Activated naive CD4-positive, alpha-beta T cell treated with anti-CD3 and anti-CD28 coated beads, Interleukin-2, amount 10 ng/mL, durations not matched to agents 7 days and 5 days (primary cell): ENCODE measurements at places on chromosomes 2 and 18.

- no peak overlapping the region for H3K27ac ChIP-seq
- H3K36me3 ChIP-seq, result no peaks in the 10 kb centered on the region
- peaks cover 27% of the 10 kb centered on the region for H3K4me1 ChIP-seq
Measured at GRCh38 chr18:48800876-48801727, 149.7 kb downstream of the SMAD7 start.

DNA sequence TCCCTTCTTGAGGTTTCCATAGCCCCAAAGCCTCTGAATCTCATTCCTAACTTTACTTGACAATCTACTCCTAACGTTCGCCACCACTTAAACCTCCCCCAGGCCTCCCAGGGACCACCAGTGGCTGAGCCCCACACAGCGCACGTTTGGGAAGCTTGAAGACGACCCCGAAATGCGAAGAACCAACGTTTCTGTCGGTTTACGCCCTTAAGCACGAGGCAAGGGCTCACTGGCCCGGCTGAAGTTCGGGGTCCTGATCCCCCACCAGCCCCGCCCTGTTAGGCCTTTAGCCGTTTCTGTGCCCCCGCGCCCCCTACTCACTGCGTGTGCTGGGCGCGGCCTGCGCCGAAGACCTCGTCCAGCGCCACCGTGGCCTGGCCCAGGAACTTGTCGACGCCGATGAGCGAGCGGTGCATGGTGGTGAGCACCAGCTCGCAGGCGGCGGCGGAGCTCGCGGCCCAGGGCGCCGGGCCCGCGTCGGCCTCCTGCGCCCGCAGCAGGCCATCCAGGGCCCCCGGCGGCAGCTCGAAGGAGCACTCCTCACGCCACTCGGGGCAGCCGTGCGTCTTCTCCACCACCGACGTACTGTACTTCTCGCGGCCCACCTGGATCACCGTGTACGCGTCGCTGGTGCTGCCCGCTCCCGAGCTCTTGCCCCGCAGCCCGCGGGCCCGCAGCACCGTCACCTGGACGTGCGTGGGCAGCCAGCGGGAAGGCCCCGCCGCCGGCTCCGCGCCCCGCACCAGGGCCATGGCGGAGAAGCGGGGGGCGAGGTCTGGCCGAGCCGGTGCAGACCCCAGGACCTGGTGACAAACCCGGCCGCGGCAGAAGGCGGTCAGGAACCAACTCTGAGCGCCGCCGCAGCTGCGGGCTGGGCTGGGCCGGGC, 479 bp downstream of the RAB11FIP5 start:
- H3K36me3 ChIP-seq, result no peaks in the 10 kb centered on the region
- H3K4me1 ChIP-seq, result peaks cover 29% of the 10 kb centered on the region
- DNase-seq, result peak; percentile 49
- no peak overlapping the region for H3K27ac ChIP-seq
- H3K27me3 ChIP-seq, result peaks cover 57% of the 10 kb centered on the region

DNA sequence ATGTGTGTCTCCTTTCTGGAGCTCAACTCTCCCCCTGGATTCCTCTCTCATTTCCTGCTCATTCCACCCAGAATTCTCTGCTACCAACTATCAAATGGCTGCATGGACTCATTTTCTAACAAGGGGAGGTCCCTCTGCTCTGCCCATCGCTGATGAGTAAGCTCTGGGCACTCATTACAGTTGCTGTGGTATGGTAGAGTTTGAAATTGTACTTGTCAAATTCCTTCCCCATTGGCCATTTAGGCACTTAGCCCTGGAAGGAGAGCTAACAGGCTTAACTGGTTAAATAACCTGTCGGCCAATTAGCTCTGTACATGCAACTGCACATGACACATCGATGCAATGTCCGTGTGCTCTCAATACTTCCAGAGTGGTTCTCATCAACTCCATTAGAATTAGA, 20.4 kb downstream of the COL6A3 start:
- H3K4me3 ChIP-seq, result no peak overlapping the region
- H3K36me3 ChIP-seq, result no peaks in the 10 kb centered on the region
- H3K27me3 ChIP-seq, result peaks cover 12% of the 10 kb centered on the region
- no peaks in the 10 kb centered on the region for H3K4me1 ChIP-seq
- DNase-seq, result no peak

DNA sequence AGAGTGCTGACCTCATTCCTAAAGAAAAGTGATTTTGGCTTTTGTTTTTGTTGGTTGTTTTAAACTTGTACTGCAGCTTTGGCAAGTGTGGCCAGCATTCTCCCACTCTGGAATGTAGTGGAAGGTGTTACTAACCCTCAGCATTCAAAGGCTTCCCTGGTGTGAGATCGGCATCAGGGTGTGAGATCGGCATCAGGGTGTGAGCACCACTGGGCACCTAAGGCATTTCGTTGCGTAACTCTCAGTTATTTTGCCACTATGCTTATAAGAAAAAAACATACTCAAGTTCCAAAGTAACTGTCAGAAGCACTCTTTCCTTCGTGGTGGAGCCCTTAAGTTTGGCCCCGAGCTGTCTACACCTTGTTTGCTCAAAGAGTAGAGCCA, 1.7 kb downstream of the CYBRD1 start:
- H3K4me1 ChIP-seq, result peaks cover 15% of the 10 kb centered on the region
- H3K4me3 ChIP-seq, result no peak overlapping the region
- no peak for DNase-seq
- no peaks in the 10 kb centered on the region for H3K36me3 ChIP-seq

DNA sequence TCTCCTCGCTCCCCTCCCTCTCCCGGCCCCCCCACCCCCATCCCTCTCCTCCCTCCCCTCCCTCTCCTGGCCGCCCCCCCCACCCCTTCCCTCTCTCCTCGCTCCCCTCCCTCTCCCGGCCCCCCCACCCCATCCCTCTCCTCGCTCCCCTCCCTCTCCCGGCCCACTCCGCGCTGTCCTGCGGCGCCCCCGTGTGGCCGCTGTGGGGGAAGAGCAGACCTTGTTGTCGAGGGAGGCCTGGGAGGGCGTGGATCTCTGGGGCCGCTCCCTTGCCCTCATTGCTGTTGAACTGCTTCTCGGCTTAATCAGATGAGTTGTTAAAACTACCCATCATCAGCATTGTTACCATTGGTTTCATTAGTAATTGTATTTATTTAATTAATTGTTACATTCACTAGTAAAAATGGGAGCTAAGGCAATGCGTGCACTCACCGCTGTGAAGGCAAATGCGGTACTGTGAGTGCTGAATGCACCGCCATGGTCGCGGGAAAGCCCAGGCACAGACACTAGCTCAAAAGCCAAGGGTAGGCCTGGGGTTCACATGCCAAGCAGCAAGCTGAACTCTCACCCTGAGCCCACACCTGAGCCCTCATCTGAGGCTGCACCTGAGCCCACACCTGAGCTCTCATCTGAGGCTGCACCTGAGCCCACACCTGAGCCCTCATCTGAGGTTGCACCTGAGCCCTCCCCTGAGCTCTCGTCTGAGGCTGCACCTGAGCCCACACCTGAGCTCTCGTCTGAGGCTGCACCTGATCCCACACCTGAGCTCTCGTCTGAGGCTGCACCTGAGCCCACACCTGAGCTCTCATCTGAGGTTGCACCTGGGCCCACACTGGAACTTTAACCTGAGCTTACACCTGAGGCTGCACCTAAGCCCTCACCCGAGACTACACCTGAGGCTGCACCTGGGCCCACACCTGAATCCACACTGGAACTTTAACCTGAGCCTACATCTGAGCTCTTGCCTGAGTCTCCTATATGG, 8.8 kb downstream of the RTP5 start:
- DNase-seq, result peak; percentile 82
- H3K27me3 ChIP-seq, result peaks cover 5% of the 10 kb centered on the region
- H3K4me1 ChIP-seq, result peaks cover 44% of the 10 kb centered on the region

DNA sequence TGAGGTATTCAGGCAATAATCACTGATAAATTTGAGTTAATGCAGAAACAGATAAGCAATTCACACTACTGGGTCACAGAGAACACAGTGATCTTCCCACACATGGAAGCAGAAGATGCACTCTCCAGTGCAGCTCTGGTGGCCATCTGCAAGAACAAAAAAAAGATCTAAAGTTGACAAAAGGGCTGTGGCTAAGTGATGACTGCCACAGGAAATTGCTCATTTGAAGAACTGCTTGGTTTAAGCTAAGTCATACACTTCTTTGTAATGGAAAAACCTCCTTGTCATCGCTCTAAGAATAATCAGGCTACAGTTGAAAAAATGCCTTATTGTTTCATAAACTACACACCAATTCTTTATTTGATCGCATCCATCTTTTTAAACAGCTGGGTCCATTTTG, 115.1 kb downstream of the DTNB start:
- peaks cover 14% of the 10 kb centered on the region for H3K36me3 ChIP-seq
- H3K4me1 ChIP-seq, result peaks cover 35% of the 10 kb centered on the region
- H3K4me3 ChIP-seq, result no peak overlapping the region
- peak; percentile 61 for DNase-seq

DNA sequence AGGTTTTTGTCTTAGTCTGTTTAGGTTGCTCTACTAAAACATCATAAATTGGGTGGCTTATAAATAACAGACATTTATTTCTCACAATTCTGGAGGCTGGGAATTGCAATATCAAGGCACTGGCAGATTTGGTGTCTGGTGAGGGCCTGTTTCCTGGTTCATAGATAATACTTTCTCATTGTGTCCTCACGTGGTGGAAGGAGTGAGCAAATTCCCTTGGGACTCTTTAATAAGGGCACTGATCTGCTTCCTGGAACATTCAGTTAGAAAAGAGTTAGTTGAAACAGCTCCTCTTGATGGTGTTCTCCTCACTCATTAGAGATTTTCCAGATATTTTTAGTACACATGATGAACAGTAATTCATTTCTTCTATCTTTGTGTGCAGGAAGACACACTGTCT, 22.3 kb downstream of the COL4A3 start:
- DNase-seq, result no peak
- peaks cover 13% of the 10 kb centered on the region for H3K27me3 ChIP-seq
- H3K4me3 ChIP-seq, result no peak overlapping the region
- no peaks in the 10 kb centered on the region for H3K36me3 ChIP-seq
- H3K4me1 ChIP-seq, result no peaks in the 10 kb centered on the region

- H3K4me1 ChIP-seq, result no peaks in the 10 kb centered on the region
- H3K27ac ChIP-seq, result no peak overlapping the region
- H3K4me3 ChIP-seq, result no peak overlapping the region
- H3K27me3 ChIP-seq, result peaks cover 26% of the 10 kb centered on the region
Measured at GRCh38 chr18:48477348-48477747, 61.5 kb upstream of the CTIF start.

- no peaks in the 10 kb centered on the region for H3K36me3 ChIP-seq
- DNase-seq, result no peak
- H3K4me3 ChIP-seq, result no peak overlapping the region
Measured at GRCh38 chr2:64383016-64383591, 70.9 kb upstream of the LGALSL start.

GRCh38 chr2:43160778-43161177, 65.6 kb downstream of the ZFP36L2 start:
- H3K36me3 ChIP-seq, result no peaks in the 10 kb centered on the region
- DNase-seq, result no peak
- H3K27ac ChIP-seq, result peak overlapping the region; percentile 98
- H3K4me3 ChIP-seq, result no peak overlapping the region

DNA sequence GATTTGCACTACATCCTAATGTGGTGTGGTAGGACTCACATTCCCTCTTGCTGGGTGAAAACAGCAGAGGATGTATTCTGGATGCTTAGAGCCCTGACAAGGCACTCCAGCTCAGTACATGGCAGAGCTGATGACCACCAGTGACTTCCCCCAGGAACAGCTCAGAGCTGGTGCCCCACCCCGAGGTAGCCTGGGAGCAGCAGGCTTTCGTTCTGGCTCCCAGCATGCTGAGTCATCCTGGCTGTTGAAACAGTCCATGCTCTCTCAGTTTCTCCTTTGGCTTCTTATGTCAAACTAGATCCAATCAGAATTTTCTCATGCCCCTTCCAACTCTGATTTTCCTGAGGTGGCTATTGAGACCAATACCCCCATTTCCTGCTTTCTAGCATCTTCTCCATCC, 438.2 kb downstream of the NBAS start:
- DNase-seq, result no peak
- H3K36me3 ChIP-seq, result no peaks in the 10 kb centered on the region
- H3K27ac ChIP-seq, result no peak overlapping the region
- no peak overlapping the region for H3K4me3 ChIP-seq

DNA sequence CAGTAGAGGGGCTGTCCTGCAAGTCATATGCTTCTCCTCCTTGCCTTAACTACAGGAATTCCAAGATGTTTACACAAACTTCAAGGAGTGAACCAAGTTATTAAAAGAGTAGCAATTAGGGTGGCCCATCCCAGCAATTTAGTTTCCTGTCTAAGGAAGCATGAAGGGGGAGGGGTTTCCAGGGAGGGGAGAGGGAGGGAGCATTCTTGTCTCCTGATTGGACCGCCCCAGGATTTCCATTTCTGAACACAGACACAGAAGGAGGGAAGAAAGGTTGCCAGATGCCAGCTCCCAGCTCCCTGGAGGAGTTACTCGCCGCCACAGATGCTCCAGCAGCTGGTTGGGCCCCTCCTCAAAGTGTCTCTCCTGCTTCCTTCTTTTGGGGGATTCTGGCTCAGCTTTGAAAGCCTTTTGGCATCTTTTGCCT, 107.6 kb downstream of the TRIB2 start:
- H3K36me3 ChIP-seq, result no peaks in the 10 kb centered on the region
- H3K27me3 ChIP-seq, result peaks cover 43% of the 10 kb centered on the region
- H3K4me1 ChIP-seq, result peaks cover 5% of the 10 kb centered on the region

DNA sequence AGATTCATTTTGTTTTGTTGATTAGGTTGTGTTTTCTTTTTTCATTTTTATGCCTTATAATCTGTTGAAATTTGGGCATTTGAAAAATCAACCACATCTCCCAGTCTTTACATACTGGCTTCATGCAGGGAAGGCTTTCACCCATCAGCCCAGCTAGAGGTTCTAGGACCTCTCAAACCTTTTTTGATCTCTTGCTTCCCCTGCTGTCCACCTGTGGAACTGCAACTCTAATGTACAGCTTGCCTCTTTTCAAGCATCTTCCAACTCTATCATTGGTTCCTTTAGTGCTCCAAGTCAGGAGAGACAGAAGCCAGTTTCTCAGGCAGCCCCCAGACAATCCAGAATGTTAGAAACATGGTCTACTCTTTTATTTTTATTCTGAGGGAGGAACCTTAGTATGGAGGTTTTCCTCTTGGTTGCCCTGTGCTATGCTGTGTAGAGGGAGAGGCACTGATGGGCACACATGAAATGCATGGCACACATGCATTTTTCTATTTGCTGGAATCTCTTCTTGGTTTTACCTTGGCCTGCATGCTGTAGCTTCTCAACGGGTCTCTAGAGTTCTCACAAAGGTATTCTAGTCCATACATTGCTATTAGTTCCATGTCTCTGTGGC, 107.2 kb upstream of the L3MBTL4 start:
- no peaks in the 10 kb centered on the region for H3K4me1 ChIP-seq
- peak; percentile 40 for DNase-seq
- no peak overlapping the region for H3K4me3 ChIP-seq
- H3K36me3 ChIP-seq, result no peaks in the 10 kb centered on the region

- no peak overlapping the region for H3K4me3 ChIP-seq
- H3K27ac ChIP-seq, result no peak overlapping the region
- no peaks in the 10 kb centered on the region for H3K36me3 ChIP-seq
- no peak for DNase-seq
- H3K27me3 ChIP-seq, result peaks cover 10% of the 10 kb centered on the region
- H3K4me1 ChIP-seq, result no peaks in the 10 kb centered on the region
Measured at GRCh38 chr2:46683541-46683940, 204.2 kb downstream of the TMEM247 start.

GRCh38 chr2:232629129-232629475, 4.3 kb upstream of the EFHD1 start:
- peaks cover 6% of the 10 kb centered on the region for H3K4me1 ChIP-seq
- no peak overlapping the region for H3K4me3 ChIP-seq
- peaks cover 69% of the 10 kb centered on the region for H3K27me3 ChIP-seq
- no peak for DNase-seq
- H3K36me3 ChIP-seq, result no peaks in the 10 kb centered on the region
- H3K27ac ChIP-seq, result no peak overlapping the region
